Activated CD8-positive, alpha-beta T cell treated with anti-CD3 and anti-CD28 coated beads, Interleukin-2, amount 10 ng/mL, durations not matched to agents 7 days and 5 days (primary cell): ENCODE measurements at places on chromosomes 5 and 9. TPM values are rescaled to one million over a fixed set of nuclear protein-coding genes. Genes with fewer than 3 reads are reported as not detected.
A peak's percentile ranks its signal among the peaks of the same experiment; 100 is the strongest.

Gene SYNPO
- 0.10 TPM for total RNA-seq

GRCh38 chr9:292915-293314 is 78.2 kb downstream of the DOCK8 start:
- DNase-seq: no peak

- no peak for DNase-seq
Measured at GRCh38 chr5:145536133-145536532, 299.0 kb downstream of the PRELID2 start.

Gene OMD
- total RNA-seq: not detected

DNA sequence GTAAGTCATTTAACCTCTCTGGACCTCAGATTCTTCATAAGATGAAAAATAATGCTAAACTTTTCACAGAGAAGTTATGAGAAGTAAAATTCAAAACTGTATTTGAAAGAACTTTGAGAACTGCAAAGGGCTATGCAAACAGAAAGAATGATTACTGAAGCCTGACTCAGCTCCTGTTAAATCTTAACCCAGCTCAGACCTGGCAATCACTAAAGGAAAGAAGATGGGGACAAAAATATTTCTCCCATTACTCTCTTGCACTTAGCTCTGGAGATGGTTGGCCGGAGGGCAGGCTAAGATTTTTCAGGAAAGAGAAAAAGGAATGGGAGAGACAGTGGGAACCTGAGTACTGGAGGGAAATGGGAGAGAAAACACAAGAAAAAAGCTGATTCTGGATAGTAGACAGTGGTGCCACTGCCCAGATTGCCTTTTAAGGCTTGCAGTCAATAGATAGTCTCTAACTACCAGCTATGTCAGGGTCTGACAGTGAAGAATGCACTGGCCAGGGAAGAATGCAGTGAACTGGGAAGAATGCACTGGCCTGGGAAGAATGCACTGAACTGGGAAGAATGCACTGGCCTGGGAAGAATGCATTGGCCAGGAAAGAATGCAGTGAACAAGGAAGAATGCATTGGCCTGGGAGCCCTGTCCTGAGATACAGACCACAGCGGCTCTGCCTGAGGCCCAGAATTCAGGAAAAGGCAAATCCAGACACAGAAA is 25.2 kb upstream of the CEMIP2 start:
- no peak for DNase-seq

- DNase-seq: no peak
Measured at GRCh38 chr5:38291355-38291754, 33.0 kb downstream of the EGFLAM start.

Gene LCNL1
- total RNA-seq: not detected

- peak; percentile 36 for DNase-seq
Measured at GRCh38 chr5:91318724-91319123, 64.4 kb downstream of the ARRDC3 start.

Gene PCDHB3
- not detected for total RNA-seq
